Mesothelial cell of epicardium (in vitro differentiated cells): ENCODE measurements at places on chromosomes 16 and 17.

GRCh38 chr16:73048292-73049080, 558 bp upstream of the ZFHX3 start:
- H3K27me3 ChIP-seq = no peaks in the 10 kb centered on the region
- H3K27ac ChIP-seq = peak overlapping the region; percentile 93
- no peaks in the 10 kb centered on the region for H3K36me3 ChIP-seq
- H3K4me3 ChIP-seq = peak overlapping the region; percentile 57
- peaks cover 48% of the 10 kb centered on the region for H3K4me1 ChIP-seq
- no peak for DNase-seq

- no peaks in the 10 kb centered on the region for H3K27me3 ChIP-seq
- DNase-seq = no peak
- H3K36me3 ChIP-seq = peaks cover 57% of the 10 kb centered on the region
- H3K4me1 ChIP-seq = no peaks in the 10 kb centered on the region
Measured at GRCh38 chr17:42476411-42476810, 17.7 kb downstream of the ATP6V0A1 start.

DNA sequence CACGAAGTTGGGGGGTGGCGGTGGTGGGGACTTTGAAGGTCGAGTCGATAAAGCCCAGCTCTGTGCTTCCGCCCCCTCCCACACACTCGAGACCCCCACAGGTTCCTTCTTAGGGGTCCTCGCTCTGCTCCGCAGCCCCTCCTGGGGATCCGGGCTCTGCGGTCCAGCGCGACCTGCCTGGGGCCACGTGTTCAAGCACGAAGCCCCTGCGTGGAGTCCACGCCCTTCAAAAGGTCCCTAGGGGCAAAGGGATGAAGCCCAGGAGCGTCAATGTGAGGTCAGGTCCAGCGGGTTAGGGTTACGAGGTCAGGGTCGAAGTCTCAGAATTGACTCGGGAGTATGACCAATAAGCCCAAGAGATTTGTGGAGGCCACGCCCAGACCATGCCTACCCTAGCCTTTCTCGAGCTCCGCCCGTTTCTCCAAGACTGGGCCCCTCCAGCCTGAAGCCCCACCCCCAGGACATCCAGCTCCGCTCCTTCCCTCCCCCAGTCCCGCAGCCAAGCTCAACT, 786 bp upstream of the CACNA1G start:
- H3K27me3 ChIP-seq = peaks cover 66% of the 10 kb centered on the region
- peak overlapping the region; percentile 73 for H3K4me3 ChIP-seq
- H3K4me1 ChIP-seq = peaks cover 28% of the 10 kb centered on the region
- H3K27ac ChIP-seq = no peak overlapping the region

DNA sequence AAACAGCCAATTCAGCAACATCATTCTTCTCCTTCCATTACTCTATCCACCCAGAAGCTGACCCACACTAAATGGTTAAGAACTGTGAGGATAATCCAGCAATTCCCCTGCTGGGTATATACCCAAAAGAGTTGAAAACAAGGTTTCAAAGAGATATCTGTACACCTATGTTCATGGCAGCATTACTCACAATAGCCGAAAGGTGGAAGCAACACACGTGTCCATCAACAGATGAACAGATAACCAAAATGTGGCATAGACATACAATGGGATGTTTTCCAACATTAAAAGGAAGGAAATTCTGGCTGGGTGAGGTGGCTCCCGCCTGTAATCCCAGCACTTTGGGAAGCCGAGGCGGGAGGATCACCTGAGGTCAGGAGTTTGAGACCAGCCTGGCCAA, 19.9 kb downstream of the MIS12 start:
- no peak overlapping the region for H3K4me3 ChIP-seq
- DNase-seq = no peak
- peaks cover 2% of the 10 kb centered on the region for H3K27me3 ChIP-seq
- no peak overlapping the region for H3K27ac ChIP-seq

DNA sequence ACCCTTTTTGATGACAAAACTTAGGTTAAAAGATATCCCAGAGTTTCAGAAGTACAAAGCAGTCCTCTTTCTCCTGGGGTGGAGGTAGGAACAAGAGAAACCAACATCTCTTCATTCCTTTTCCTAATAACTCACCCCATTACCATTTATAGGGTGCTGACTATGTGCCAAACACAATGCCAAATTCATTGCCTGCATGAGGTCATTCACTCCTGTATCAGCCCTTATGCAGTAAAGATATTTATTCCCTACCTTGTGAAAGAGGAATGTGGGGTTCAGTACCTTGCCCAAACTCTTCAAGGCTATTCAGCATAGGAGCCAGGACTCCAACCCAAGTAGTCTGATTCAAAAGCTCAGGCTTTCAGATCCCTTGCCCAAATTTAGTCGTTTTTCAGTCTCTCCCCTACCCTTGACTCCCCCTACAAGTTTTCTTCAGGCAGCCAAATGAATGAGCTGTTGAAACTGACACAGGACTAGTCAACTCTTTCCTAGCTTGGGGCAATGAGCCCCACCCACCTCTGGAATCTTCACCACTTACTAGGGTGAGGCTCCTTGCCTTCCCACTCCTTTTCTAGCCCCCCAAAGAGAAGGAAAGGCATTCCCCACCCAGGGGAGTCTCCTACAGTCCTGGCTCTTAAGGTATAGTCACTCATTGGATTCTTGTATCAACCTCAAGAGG, 5.9 kb downstream of the KRT14 start:
- no peak overlapping the region for H3K27ac ChIP-seq
- H3K36me3 ChIP-seq = no peaks in the 10 kb centered on the region
- H3K27me3 ChIP-seq = no peaks in the 10 kb centered on the region
- DNase-seq = no peak

DNA sequence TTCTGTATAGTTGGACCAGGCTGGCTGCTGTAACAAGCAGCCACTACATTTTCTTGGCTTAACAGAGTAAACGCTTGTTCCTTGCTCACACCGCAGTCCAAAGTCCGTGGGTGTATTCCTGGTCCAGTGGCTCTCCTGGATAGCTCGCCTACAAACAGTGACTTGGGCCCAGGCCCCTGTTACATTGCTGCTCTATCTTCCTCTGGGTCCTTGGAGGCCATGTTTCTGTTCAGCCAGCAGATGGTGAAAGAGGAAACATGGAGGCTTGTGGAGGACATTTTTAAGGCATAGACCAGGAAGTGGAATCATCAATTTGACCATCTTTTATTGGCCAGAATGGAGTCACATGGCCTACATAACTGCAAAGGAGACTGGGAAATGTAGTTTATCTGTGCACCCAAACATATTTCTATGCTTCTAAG, 55.1 kb downstream of the ATP2C2 start:
- H3K36me3 ChIP-seq = peaks cover 32% of the 10 kb centered on the region
- peaks cover 6% of the 10 kb centered on the region for H3K4me1 ChIP-seq
- no peak overlapping the region for H3K27ac ChIP-seq

- no peak overlapping the region for H3K4me3 ChIP-seq
- H3K27ac ChIP-seq = no peak overlapping the region
- no peaks in the 10 kb centered on the region for H3K36me3 ChIP-seq
- H3K27me3 ChIP-seq = peaks cover 85% of the 10 kb centered on the region
- DNase-seq = no peak
- H3K4me1 ChIP-seq = no peaks in the 10 kb centered on the region
Measured at GRCh38 chr16:23934610-23935236, 98.9 kb downstream of the PRKCB start.

GRCh38 chr17:58332778-58333735, 4.5 kb upstream of the TSPOAP1 start:
- H3K4me3 ChIP-seq = no peak overlapping the region
- no peaks in the 10 kb centered on the region for H3K36me3 ChIP-seq
- no peak overlapping the region for H3K27ac ChIP-seq
- H3K27me3 ChIP-seq = no peaks in the 10 kb centered on the region
- H3K4me1 ChIP-seq = peaks cover 34% of the 10 kb centered on the region
- no peak for DNase-seq

GRCh38 chr16:48503779-48504178, 106.2 kb downstream of the N4BP1 start:
- H3K4me3 ChIP-seq = no peak overlapping the region
- H3K27ac ChIP-seq = peak overlapping the region; percentile 92
- DNase-seq = peak; percentile 72
- H3K4me1 ChIP-seq = peaks cover 47% of the 10 kb centered on the region
